ENCODE measurements at places on chromosomes 5 and 9. TPM values are rescaled to one million over a fixed set of nuclear protein-coding genes. Genes with fewer than 3 reads are reported as not detected.

Gene ARL10
- 18.1 TPM for total RNA-seq

Gene SRA1
- 53.8 TPM for total RNA-seq

Gene PTGDS
- total RNA-seq, result not detected

Gene RMI1
- total RNA-seq, result 28.9 TPM

Gene GBGT1
- 8.2 TPM for total RNA-seq

Gene EPB41L4B
- 1.2 TPM for total RNA-seq

Gene CREBRF
- 6.7 TPM for total RNA-seq

Gene ARHGEF37
- total RNA-seq, result 1.5 TPM

Gene RUFY1
- 40.6 TPM for total RNA-seq

Gene SNX2
- 33.8 TPM for total RNA-seq

All from activated CD4-positive, alpha-beta T cell treated with anti-CD3 and anti-CD28 coated beads, Interleukin-2, amount 10 ng/mL, durations not matched to agents 24 days and 14 days (primary cell).